Activated CD8-positive, alpha-beta T cell treated with anti-CD3 and anti-CD28 coated beads, Interleukin-2, amount 10 ng/mL, durations not matched to agents 7 days and 5 days (primary cell): ENCODE measurements at places on chromosomes 11 and 22. TPM values are rescaled to one million over a fixed set of nuclear protein-coding genes. Genes with fewer than 3 reads are reported as not detected.

VPS37C gene
- total RNA-seq: 3.4 TPM

CAPRIN1 gene
- total RNA-seq: 219 TPM

DNA sequence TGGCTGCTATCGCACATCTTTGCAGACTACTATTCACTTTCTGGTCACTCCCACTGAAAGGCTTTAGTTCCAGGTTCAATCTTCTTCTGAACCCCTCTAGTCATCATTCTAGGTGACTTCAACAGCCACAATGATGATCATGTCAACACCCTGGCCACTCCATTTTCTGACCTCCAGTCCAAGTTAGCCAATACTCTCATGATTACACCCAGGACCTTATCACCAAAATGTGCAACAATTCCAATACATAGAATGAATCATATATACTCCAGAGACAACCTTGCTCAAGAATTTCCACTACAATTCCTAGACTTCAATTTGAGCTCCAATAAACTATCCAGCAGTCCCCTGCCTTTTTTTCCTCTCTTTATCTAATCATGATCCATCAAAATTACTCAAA lies 70.7 kb downstream of the PAK1 start:
- H3K36me3 ChIP-seq: peaks cover 48% of the 10 kb centered on the region
- no peaks in the 10 kb centered on the region for H3K27me3 ChIP-seq
- DNase-seq: no peak
- peaks cover 49% of the 10 kb centered on the region for H3K4me1 ChIP-seq

GRCh38 chr22:35172442-35172841 lies 84.9 kb upstream of the HMGXB4 start:
- peaks cover 13% of the 10 kb centered on the region for H3K27me3 ChIP-seq
- H3K4me3 ChIP-seq: no peak overlapping the region

GRCh38 chr11:40118780-40119179 lies 1340.7 kb downstream of the LRRC4C start:
- no peaks in the 10 kb centered on the region for H3K4me1 ChIP-seq
- DNase-seq: no peak
- H3K4me3 ChIP-seq: no peak overlapping the region
- H3K27me3 ChIP-seq: no peaks in the 10 kb centered on the region

OR2AT4 gene
- not detected for total RNA-seq

DNA sequence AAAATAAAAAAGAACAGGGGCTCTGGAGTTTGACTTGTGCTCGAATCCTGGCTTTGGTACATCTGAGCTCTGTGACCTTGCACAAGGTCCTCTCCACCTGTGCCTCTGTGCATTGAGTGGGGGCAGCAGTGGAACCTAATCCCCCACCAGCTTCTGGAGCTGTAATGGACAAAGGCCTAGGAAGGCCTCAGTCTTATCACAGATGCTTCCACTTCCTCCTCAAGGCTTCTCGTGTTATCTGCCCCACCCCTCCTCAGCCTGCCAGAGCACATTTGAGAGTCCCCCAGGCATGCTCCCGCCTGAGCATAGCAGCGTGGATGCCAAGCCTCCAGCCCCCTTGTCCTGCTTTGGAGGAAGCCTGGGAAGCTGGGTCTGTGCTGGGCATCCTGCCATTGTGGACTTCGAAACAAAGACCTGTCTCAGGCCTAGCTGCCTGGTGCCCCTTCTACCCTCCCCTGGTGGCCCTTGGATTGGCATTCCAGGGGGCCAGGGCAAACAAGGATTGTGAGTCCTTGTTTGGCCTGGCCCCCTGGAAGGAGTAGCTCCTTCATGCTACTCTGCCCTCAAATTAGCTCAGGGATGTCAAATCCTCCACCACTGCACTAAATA lies 15.0 kb downstream of the SLC35E4 start:
- H3K4me1 ChIP-seq: peaks cover 25% of the 10 kb centered on the region
- no peak overlapping the region for H3K4me3 ChIP-seq
- no peaks in the 10 kb centered on the region for H3K36me3 ChIP-seq
- H3K27ac ChIP-seq: no peak overlapping the region

OR9I1 gene
- not detected for total RNA-seq

CHADL gene
- 0.37 TPM for total RNA-seq

KRTAP5-8 gene
- total RNA-seq: not detected

DNA sequence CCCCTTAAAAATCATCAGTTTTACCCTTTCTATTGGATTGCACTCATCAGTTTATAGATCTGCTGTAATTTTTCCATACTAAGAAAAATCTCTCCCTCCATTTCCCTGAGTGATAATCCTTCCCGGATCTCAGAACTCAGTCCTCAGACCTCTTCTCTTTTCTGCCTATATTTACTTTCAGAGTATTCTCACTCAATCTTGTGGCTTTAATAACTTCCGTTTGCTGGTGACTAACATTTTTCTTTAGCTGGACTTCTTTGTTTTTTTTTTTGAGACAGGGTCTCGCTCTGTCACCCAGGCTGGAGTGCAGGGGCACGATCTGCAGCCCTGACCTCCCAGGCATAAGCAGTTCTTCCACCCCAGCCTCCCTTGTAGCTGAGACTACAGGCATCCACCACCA lies 10.4 kb downstream of the ATXN10 start:
- DNase-seq: no peak
- no peak overlapping the region for H3K27ac ChIP-seq
- no peak overlapping the region for H3K4me3 ChIP-seq
- no peaks in the 10 kb centered on the region for H3K36me3 ChIP-seq
- no peaks in the 10 kb centered on the region for H3K27me3 ChIP-seq

PATE2 gene
- total RNA-seq: not detected

- H3K4me3 ChIP-seq: no peak overlapping the region
- H3K4me1 ChIP-seq: no peaks in the 10 kb centered on the region
- H3K27ac ChIP-seq: no peak overlapping the region
- peaks cover 3% of the 10 kb centered on the region for H3K27me3 ChIP-seq
- DNase-seq: no peak
Measured at GRCh38 chr11:130462101-130462885, 13.8 kb downstream of the ADAMTS15 start.

RBFOX2 gene
- total RNA-seq: 0.03 TPM

- no peak overlapping the region for H3K27ac ChIP-seq
- H3K27me3 ChIP-seq: no peaks in the 10 kb centered on the region
- DNase-seq: no peak
- H3K4me3 ChIP-seq: no peak overlapping the region
- H3K36me3 ChIP-seq: no peaks in the 10 kb centered on the region
Measured at GRCh38 chr22:43118024-43118849, 7.7 kb downstream of the BIK start.

DNA sequence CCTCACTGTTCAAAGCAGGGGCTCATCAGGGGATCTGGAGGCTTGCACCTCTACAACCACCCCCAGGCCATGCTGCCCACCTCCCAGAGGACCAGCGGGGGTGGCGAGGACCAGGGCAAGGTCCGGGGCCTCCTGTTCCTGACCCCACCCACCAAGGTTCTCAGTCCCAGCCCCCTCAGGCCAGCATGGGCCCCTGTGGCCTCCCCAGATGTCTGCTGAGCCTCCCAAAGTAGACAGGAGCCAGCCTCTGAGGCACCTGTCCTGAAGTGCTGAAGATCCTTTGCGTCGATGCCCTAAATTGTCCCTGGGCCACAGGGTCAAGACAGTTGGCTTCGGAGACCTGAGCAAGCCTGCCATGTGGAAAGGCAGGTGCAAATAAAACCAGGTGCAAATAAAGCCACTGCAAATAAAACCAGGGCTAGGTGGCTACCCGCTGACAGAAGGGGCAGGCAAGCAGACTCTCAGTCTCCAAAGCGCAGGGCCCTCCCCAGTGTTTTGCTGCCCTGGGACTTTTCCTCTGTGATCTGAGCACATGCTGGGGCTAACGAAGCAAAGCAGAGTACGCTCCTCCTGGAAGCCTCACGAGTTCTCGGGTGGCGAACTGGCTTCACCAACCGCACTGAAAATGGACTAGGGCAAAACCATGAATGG lies 22.4 kb upstream of the ARFGAP3 start:
- no peaks in the 10 kb centered on the region for H3K4me1 ChIP-seq
- no peak for DNase-seq
- no peak overlapping the region for H3K4me3 ChIP-seq
- no peak overlapping the region for H3K27ac ChIP-seq

- no peaks in the 10 kb centered on the region for H3K27me3 ChIP-seq
- peak overlapping the region; percentile 89 for H3K27ac ChIP-seq
- peaks cover 59% of the 10 kb centered on the region for H3K4me1 ChIP-seq
- peaks cover 8% of the 10 kb centered on the region for H3K36me3 ChIP-seq
Measured at GRCh38 chr22:19891317-19892256, 36.9 kb upstream of the GNB1L start.

DNA sequence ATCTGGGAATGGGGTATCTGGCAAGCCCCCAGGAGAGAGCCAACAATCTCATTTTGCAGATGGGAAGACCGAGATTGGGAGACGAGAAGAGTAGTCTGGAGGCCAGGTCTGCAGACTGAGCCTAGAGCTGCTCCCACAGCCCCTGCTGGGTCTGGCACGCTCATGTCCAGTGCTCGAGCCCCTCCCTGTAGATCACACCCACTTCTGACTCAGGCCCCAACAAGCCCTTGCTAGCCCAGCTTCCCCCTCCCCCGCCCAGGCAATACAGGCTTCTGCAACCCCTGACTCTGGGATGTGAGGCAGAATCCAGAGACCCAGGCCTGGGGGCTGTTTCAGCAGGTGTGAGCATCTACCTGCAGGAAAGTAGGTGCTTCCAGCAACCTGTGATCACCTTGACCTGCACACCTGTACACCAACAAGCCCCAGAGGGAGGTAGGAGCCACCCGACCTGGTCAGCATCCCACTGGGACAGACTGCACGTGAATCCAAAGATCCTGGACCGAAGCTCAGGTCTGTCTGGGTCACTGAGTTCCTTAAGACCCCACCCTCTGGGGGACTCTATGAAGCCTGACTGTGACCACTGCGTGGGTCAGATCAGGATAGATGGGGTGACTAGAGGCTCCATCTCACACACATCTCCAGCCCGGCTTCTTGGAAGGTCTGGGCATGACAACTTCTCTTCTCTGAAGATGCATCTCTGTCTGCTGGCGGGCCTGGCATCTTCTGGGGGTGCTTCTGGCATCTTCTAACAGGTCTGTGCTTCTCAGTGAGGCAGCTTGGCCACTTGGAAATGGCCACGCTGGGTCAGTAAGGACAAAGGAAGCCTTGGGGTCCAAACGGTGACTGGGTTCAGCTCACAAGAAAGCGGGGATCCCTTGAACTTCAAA lies 29.3 kb downstream of the LINC01488 start:
- H3K4me3 ChIP-seq: no peak overlapping the region
- H3K36me3 ChIP-seq: no peaks in the 10 kb centered on the region
- DNase-seq: no peak
- peaks cover 15% of the 10 kb centered on the region for H3K4me1 ChIP-seq

- no peak for DNase-seq
- no peak overlapping the region for H3K4me3 ChIP-seq
- H3K36me3 ChIP-seq: no peaks in the 10 kb centered on the region
- H3K4me1 ChIP-seq: no peaks in the 10 kb centered on the region
- H3K27ac ChIP-seq: no peak overlapping the region
Measured at GRCh38 chr11:26201411-26201810, 130.5 kb upstream of the ANO3 start.
